NCI-H2227 treated with DMSO at 0.1 percent for 48 hours (cell line): ENCODE measurements at places on chromosomes 4 and X.

DNA sequence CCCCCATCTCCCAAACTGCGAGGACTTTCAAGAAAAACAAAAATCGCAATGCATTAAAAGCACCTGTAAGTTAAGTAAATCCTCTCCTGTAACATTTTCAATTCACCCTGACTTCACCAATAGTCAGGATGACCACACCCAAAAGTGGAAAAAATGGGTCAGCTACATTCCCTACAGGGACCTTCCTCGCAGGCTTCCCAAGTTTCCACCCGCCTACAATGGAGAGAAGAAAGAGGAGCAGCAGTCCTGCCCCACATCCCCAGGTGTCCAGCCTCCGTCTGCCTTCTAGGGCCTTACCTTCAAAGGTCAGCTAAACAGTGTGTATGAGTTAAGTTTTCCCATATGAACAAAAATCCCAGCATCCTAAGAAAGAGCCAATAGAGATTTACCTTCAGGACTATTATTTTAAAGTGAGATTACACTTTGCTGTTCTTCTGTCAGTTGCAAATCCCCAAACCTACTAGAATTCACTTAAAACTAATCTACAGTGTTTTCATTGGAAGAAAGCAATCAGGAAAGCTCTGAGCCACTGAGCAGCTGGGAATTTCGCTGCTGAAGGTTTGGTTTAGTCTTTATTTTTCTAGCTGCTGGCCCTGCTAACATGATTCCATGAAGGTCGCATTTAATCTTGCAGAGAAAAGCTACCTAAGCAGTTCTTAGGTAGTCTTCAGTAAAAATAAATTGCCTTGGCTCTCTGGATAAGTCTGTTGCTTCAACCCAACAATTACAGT, 12.5 kb downstream of the IRF2 start:
- DNase-seq, result no peak

DNA sequence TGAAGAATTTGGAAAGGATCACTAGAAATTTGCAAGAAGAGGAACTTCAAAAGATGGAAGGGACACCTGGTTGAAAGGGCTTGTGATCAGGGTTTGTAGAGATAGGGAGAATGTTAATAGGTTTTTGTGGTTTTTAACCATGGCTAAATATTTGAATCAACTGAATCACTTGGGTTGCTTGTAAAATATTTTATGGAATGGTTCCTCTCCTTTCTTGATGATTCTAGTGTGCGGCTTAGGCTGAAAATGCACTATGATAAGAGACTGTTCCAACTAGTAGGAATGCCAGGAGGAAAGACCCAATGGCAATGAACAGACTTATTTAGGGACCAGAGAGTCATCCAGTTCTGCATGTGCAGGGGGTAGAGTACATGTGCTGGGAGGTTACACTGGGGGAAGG, 408.2 kb downstream of the ARHGAP24 start:
- DNase-seq, result no peak

DNA sequence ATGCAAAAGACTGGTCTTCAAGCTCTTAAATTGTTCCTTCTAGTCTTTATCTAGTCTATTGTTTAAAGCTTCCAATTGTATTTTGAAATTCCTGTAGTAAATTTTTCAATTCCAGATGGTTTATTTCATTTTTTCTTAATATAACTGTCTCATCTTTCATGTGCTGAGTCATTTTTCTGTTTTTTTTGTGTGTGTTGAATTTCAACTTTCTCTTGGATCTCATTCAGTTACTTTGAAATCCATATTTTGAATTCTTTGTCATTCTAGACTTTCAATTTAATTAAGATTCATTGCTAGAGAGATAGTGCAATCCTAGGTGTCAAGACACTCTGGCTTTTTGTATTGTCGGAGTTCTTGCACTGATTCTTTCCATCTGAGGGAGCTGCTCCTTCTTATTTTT, 128.0 kb upstream of the PRKG2 start:
- DNase-seq, result no peak

GRCh38 chr4:114041117-114041475, 61.6 kb upstream of the ARSJ start:
- no peak for DNase-seq

DNA sequence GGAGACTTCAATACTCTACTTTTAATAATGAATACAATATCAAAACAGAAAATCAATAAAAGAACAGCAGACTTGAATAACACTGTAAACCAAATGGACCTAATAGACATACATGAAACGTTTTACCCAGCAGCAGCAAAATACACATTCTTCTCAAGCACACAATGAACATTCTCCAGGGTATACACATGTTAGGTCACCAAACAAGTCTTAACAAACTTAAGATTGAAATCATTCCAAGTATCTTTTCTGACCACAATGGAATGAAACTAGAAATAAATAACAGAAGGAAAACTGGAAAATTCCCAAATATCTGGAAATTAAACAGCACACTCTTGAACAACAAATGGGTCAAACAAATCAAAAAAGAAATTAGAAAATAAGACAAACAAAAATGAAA, 145.0 kb upstream of the CT83 start:
- DNase-seq, result no peak

GRCh38 chr4:154491341-154492271, at the start of gene DCHS2:
Gene DCHS2, minus strand, starts transcription at chr4:154491799. Its CDS starts 444 bp downstream, at chr4:154491355.
- DNase-seq, result peak; percentile 61

DNA sequence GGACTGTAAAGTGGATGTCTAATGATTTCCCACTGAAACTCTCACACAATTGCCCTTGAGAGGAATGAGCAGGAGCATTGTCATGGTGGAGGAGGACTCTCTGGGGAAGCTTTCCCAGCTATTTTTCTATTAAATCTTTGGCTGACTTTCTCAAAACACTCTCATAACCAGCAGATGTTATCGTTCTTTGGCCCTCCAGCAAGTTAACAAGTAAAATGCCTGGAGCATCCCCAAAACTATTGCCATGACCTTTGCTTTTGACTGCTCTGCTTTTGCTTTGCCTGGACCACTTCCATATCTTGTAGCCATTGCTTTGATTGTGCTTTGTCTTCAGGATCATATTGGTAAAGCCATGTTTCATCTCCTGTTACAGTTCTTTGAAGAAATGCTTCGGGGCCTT, 120.2 kb upstream of the PDE5A start:
- DNase-seq, result no peak

GRCh38 chrX:118862091-118862490, 38.5 kb downstream of the ZCCHC12 start:
- DNase-seq, result no peak

DNA sequence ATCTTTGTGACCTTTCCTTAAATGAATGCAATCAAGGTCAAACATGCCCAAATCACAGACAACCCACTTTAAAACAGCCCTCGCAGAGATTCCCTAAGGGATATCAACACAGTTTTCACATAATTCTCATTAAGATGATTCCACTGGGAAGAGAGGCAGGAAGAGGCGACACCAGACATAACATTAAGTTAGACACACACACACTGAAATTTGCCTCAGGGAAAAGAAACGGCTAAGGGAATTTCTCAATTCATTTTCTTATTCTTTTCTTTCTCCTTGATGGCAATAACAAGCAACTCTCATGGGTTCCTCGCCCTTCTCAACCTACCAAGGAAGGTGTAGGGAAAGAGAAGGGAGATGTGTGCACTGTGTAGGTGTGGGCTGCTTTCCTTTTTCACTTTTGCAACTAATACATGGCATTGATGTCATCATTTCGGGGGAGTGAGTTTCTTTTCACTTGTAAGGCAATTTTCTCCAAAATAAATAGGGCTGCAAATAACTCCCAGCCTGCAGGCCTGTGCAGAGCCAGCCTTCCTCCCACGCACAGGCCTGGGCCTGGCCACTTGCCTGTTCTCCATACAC, 41.4 kb downstream of the SOD3 start:
- DNase-seq, result no peak

GRCh38 chrX:95721011-95721410, 963.6 kb upstream of the DIAPH2 start:
- no peak for DNase-seq

GRCh38 chrX:9133426-9133825, 99.5 kb upstream of the FAM9B start:
- DNase-seq, result no peak

GRCh38 chr4:31392923-31393322, 672.8 kb downstream of the PCDH7 start:
- no peak for DNase-seq

- no peak for DNase-seq
Observed at GRCh38 chr4:99564921-99565320, 1.1 kb upstream of the TRMT10A start.

GRCh38 chr4:104896660-104897645, 249.7 kb upstream of the TET2 start:
- DNase-seq, result no peak

DNA sequence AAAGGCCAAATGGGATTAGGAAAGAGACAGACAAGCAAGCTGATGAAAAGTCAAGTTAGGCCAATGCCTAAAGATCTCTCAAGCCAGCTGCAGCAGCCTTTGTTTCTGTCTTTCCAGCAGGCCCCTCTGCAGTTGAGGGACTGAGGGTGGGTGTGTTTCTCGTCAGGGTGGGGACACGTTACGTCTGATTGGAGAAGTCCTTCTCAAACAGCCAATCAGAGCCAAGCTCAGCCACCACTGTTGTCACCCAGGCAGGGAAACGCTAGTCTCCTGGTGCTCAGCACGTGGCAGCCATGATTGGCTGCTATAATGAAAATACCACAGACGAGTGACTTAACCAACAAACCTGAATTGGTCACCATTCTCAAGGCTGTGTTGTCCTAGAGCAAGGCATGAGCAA, 177.1 kb upstream of the LCORL start:
- DNase-seq, result no peak

GRCh38 chr4:7426525-7427171, 8.1 kb downstream of the PSAPL1 start:
- no peak for DNase-seq

DNA sequence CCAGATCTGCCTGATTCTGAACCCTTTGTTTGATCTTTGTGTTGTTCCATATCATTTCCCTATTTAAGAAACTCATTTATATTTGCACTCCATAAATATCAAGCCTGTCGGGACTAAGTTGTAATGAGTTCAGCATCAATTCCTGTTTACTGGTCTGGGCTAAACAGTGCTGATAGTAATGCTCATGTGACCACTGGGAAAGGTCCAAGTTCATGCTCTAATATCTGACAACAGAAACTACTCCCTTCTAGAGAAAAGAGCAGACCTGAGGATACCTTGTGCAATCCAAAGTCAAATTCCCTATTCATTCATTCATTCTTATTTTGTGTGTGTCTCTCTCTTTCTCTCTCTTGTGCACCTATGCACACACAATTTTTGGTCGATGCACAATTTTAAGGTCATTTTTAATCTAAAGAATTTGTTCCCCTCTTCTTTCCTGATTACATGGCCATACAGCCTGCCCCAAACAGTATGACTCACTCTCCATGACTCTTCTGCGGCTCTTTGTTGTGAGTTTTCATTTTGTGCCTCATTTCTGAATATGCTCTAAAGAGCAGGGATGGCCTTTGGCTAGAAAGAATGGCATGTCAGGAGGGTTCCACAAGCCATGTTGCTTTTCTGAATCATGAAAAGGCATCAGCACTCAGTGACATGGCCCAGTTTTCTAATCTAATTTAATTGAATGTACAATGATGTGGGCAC, 664.3 kb downstream of the RPA4 start:
- no peak for DNase-seq

GRCh38 chr4:34193451-34194154, 2050.7 kb downstream of the ARAP2 start:
- no peak for DNase-seq

DNA sequence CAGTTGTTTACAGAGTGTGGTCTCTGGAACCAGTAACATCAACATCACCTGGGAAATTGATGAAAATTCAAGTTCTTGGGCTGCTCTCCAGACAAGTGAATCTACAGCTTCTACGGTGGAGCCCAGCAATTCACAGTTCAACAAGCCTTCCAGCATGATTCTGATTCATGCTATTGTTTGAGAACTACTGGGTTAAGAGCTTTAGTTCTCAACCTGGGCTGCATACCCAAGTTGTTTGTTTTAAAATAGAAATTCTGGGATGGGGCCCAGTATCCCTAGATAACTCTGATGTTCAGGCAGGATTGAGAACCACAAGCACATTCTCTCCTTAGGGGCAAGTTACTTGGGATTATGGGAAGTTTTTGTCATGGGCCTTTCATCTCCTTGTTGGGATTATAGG, 37.9 kb upstream of the PGK1 start:
- no peak for DNase-seq

DNA sequence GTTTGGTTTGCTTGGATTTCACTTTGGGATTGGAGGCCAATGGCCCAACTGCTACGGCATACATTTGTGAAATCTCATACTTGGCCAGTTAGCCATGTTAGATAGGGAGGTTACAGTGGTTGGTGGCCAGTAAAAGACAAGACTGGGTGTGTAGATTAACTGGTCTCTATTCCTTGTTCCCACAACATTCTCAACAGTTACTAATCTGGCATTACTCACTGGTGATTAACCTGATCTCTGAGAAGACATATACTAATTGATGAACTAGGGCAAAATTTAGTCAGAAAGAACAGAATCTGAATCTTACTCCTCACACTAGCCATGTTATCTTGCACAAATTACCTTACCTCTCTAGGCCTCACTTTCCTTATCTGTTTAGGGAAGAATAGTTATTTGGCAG, 33.4 kb downstream of the GATB start:
- DNase-seq, result no peak

GRCh38 chrX:101685923-101686322, 26.3 kb upstream of the ARMCX2 start:
- DNase-seq, result no peak

DNA sequence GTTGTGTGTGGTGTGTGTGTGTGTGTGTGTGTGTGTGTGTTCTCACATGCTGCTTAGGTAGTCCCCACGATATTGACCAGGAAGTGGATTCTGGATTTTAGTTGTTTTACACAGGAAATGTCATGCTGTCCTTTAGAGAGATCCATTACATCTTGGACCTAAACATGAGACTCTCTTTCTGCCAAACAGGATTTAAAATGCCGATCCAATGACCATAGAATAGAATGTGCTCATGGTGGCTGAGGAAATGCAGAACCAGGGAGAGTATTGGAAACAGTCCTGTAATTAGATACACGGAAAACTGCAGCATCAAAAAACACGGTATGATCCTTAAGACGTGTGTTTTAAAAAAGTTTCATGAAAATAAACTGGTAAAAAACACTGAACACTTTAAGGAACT, 347.8 kb upstream of the FRG1 start:
- DNase-seq, result no peak

GRCh38 chr4:156321203-156321602, 367.5 kb upstream of the CTSO start:
- no peak for DNase-seq

- no peak for DNase-seq
Observed at GRCh38 chr4:153471698-153472093, 5.5 kb downstream of the TMEM131L start.

DNA sequence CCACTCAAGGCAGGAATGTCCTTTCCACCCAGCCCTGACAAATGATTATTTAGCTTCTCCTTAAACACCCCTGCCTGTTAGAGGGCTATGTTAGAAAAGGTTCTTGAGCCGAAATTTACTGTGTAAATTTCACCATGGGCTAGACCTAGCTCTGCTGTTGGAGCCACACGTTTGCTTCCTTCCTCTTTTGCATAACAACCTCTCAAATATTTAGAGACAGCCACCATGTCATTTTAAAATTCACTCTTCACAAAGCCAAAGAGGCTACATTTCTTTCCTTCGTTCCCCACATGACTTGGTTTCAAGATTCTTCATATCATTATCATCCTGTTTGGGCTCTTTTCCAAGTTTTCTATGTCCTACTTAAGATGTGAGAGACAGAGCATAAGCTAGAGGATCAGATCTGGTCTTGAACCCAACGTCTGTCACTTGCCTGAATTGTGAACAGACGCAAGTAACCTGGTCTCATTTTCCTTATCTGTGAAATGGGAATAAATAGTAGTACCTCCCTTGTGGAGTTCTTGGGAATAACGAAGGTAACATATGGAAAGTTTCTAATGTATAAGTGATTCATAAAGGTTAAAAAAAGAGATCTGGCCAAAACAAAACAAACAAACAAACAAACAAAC, 6.7 kb downstream of the DOCK11 start:
- no peak for DNase-seq

- no peak for DNase-seq
Observed at GRCh38 chr4:121277194-121278105, 103.4 kb downstream of the QRFPR start.
